H1 (cell line): ENCODE measurements at places on chromosomes 1 and 21. TPM values are rescaled to one million over a fixed set of nuclear protein-coding genes. Genes with fewer than 3 reads are reported as not detected.
A peak's percentile ranks its signal among the peaks of the same experiment; 100 is the strongest.

DNA sequence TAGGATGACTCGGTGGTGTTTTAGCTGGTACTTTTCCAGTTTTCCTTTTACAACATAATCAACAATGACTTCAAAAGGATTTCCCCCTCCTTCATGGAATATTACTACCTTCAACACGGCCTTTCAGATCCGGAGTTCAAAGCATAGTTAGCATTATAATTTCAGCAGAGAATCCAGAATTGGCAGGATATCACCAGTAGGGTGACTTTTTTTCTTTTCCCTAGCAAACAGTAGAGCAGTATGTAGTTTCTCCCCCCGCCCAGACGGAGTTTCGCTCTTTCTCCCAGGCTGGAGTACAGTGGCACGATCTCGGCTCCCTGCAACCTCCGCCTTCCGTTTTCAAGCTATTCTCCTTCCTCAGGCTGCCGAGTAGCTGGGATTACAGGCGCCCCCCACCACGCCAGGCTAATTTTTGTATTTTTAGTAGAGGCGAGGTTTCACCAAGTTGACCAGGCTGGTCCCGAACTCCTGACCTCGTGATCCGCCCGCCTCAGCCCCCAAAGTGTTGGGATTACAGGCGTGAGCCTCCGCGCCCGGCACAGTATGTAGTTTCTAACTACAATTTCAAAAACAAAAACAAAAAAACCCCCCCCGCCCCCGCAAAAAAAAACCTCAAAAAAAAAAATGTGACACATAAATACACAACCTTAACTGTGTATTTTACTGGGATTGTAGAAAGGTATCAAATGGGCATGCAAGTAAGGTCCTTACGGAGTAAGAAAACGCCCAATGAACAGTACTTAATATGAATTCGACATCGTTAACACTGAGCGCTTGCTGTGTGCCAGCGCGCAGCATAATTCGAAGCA is 1.5 kb upstream of the COX20 start:
- DNase-seq, result no peak

DNA sequence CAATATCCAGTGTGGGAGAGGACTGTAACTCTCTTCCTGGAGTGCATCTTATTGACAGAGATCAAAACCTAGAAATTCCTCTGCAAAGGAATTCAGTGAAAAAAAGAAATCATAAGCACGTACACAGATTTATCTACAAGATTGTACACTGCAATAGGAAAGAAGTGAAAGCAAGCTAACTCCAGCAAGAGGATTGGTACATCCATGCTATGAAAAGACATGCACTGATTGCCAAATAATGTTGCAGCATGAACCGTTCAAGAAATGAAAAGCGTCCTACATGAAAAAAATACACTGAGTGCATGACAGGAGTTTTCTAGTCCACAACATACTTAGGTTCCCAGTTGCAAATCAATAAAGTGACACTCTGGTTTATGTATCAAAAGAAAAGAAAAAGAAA is 1.9 kb upstream of the MGST3 start:
- no peak for DNase-seq

GRCh38 chr1:40914927-40915569 is 52.9 kb upstream of the CITED4 start:
- no peak for DNase-seq

The U2AF1 gene
- 60.0 and 114 TPM in 2 replicates for polyA plus RNA-seq

The LAD1 gene
- 9.3 and 12.4 TPM in 2 replicates for polyA plus RNA-seq

DNA sequence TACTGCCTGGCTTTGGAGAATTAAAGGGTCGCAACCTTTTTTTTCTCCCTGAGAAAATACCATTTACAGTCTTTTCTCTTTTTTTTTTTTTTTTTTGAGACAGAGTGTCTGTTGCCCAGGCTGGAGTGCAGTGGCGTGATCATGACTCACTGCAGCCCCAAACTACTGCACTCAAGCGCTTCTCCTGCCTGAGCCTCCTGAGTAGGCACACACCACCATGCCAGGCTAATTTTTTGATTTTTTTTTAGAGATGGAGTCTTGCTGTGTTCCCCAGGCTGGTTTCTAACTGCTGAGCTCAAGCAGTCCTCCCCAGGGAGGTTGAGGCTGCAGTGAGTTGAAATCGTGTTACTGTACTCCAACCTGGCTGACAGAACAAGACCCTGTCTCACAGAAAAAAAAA is 24.6 kb downstream of the UBE4B start:
- no peak for DNase-seq

DNA sequence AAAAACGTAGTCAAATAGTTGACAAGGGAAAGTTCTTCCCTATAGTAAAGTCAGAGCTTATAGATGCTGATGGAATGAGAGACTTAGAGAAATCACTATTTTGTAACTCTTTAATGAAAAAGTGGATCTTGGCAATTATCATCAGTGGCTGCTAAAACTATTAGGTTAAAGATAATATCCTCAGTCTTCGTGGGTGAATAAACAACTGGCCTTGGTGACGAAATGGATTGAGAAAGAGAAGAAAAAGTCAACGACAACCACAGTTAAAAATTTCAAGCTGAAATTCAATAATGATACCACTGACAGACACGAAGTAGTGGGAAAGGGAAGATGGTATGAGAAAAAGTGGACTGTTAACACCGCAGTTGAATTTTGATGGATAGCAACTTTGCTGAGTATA is 90.0 kb upstream of the GNG4 start:
- DNase-seq, result no peak

GRCh38 chr21:46455575-46456385 is 2.9 kb upstream of the DIP2A start:
- DNase-seq, result no peak

DNA sequence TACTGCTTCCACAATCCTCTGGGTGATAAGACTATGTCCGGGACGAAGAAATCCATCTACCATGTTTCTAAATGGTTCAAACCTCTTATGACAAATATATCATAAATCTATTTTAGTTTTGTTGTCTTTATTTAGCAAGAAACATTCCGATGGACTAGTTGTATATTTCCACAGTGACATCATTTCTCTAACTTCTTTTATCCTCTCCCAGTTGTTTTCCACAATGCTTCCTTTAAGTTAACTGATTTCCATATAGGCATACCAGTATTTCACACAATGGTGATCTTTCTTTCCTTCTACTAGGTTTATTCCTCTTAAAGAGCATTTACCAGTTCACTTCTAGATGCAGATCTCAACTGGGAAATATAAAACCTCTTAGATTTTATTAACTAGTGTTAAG is 44.8 kb downstream of the USP1 start:
- no peak for DNase-seq

The SYNC gene
- 0.06 TPM in 1 of 2 replicates, not detected in the other for polyA plus RNA-seq

- no peak for DNase-seq
Observed at GRCh38 chr1:45443580-45444446, 47.1 kb downstream of the TESK2 start.

- DNase-seq, result no peak
Observed at GRCh38 chr1:161260376-161261260, 2.1 kb downstream of the PCP4L1 start.

GRCh38 chr1:201500670-201501120 is 6.2 kb downstream of the CSRP1 start:
- no peak for DNase-seq

DNA sequence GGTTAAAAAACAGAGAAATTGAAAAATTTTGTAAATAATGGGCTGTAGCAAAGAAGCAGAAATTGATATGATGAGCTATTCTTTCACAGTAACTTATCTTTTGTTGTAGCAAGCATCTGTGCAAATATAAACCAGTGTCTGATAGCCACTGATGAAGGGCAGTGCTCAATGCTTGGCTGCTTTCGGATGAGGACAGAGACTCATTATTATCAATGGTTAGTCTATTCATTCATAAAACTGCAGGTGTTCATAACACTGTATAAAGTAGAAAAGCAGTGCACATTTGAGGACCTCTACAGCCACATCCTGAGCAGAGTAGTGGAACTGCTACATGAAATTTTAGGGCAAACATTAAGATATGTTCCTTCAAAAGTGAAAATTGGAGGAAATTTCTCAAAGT is 107.2 kb downstream of the FAF1 start:
- no peak for DNase-seq

DNA sequence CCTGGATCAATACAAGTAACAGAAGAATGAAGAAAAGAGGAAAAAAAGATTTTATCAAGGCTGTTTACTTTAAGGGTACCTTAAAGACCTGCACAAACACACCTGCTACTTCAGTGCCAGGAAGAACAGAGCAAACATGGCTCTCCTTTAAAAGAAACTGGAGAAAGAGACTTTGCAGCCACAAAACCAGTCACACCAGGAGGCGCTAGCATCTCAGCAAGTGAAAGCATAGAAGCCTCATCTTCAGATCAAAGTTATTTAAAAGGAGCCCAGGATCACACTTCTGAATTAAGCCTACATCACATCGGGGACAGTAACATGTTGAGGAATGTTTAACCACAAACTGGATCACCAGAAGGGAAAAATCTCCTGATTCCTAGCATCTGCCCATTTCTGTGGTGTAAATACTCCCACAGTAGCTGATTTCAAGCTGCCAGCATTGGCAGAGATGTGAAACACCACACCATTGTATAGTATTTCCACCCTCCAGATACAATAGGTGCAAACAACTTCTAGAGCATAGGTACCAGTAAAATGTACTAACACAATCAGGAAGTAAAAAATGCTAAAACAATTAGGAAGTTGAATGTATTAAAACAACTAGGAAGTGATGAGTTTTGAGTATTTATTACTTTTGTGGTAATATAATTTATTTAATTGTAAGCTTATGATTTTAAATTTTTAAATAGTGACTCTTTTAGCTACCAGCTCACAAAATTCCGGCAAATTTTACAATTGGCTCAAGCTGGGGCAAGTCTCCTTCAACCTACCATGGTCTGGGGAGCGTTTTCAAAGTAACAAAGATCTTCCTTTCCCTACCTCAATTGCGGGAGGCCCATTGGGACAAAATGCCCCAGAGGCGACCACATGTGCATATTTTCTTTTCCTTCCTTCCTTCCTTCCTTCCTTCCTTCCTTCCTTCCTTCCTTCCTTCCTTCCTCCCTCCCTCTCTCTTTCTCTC is 105.3 kb upstream of the CLDN14 start:
- no peak for DNase-seq

DNA sequence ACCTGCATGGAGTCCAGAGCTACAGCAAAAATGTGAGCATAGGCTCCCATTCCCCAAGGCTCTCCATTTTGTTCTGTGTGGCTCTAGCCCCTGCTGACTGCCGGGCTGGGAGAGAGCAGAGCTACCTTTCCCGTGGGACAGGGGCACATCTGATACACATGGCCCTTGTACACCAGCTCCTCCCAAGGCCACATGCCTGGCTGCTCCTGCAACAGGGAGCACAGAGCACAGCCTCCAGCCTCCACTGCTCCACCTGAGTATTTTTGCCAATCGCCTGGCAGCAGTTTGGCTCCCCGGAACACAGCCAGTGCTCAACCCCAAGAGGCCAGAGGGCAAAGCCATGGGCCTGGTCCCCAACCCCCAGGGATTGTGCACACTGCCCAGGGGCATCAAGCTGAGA is 146.5 kb downstream of the CHD1L start:
- DNase-seq, result no peak

DNA sequence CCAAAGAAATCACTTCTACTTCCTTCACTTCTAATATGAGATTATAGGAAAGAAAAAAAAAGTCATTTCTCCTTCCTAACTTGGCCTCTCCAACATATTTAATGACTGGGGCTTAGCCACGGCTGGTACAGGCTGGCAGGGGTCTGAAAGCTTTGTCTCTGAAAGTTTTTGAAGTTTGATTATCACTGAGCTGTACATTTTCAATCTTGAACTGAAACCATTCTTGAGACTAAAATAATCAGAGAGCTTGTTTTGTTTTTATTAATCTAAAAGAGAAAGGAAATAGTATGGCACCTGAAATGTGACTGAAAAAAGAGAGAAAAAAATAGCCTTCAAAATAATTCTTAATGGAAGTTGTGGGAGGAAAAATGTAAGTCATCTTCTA is 3.8 kb upstream of the KRTAP19-8 start:
- no peak for DNase-seq

DNA sequence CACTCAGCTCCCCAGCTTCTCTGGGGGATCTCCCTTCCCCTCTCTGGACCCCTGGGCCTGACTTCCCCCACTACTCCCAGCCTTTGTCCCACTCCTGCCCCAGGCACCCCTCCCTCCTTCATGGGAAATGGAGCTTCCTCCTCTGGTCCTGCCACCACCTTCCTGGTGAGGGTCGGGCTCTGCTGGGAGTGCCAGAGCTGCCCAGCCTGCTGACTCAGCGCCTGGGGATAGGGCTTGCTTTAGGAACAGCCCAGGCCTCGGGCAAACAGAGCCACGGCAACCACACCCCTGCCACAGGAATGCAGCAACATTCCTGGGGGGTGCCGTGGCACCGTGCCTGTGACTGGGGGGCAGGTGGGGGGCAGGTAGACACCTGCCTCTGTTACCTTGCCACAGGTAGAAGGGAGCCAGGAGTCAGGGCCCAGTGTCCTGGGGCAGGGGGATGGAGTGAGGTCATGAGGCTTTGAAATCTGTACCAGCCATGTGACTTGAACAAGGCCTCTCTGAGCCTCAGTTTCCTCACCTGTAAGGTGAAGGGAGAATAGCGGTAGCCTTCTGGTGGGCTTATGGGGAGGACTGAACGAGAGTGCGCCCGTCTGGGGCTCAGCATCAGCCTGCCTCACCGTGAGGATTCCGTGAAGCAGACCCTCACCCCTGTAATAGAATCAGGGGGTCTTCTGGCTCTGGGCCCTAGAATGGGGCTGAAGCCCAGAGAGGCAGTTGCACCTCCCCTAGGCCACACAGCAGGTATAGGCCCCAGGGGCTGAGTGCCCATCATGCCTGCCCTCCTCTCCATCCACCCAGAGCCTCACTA is 17.8 kb upstream of the EPHA2 start:
- DNase-seq, result no peak

GRCh38 chr1:156060937-156061636 is at the start of gene RAB25:
Gene RAB25, plus strand, starts transcription at chr1:156061160. Its CDS starts 241 bp downstream, at chr1:156061401.
- DNase-seq, result peak; percentile 66

DNA sequence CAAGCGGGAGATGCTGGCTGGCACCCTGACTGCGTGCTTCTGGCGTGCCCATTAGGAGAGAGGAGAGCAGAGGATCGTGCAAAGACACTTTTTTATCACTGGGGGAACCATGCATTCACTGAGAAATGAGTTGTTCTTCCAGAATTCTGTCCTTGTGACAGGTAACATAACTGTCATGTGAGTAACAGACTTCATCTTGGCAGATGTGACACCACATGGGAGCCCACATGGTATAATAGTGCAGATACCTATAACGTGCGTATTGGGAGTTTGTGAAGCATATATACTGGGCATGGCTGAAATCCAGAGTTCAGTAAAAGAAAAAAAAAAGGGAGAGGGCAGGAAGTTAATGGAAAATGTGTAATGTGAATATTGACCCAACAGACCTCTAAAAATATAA is 159.6 kb upstream of the BACE2 start:
- no peak for DNase-seq

- DNase-seq, result no peak
Observed at GRCh38 chr1:160621633-160622413, 25.0 kb downstream of the SLAMF1 start.

- DNase-seq, result no peak
Observed at GRCh38 chr1:7430691-7431090, 340.4 kb upstream of the VAMP3 start.
